ENCODE measurements at places on chromosomes 4 and X.

DNA sequence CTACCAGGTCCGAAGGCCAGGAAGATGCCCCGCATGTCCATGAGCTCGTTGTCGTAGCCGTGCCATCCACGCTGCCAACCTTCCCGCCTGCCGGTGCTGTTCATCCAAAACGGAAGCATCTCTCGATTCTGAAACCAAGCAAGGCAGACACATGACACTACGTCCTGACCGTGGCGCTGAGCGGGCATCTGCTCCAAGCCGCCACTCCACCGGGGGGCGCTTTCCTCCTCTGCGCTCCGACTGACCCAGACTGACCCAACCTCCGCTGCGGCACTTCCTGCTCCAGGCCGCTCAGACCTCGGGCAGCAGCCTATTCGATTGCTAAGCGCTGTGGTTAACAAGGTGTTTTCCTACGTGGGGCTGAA, 120.5 kb downstream of the ENPP6 start:
- no peak for DNase-seq

- no peak for DNase-seq
Observed at GRCh38 chr4:107640878-107641277, 79.2 kb downstream of the PAPSS1 start.

DNA sequence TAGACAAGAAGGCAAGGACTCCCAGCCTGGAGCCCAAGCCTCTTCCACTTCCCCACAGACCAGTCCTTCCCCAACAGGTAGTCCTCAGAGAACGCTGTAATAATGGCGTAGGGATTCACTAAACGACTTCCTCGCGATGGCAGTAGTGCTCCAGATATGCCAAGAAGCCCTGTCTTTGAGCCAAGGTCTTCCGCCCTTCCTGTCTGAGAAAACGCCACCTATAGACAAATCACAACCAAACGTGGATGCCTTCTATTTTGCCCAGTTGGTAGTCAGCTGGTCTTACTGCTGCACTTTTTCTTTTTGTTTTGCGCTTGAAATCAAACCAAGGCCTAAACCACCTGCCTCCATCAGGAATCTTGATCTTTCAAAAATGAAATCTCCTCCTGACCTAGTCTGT, 203.3 kb downstream of the OR13H1 start:
- DNase-seq = peak; percentile 43

GRCh38 chr4:30832639-30833038, 112.5 kb downstream of the PCDH7 start:
- DNase-seq = no peak

GRCh38 chrX:25002661-25003020, 13.1 kb downstream of the ARX start:
- no peak for DNase-seq

GRCh38 chr4:80014531-80014930, 58.5 kb downstream of the ANTXR2 start:
- DNase-seq = no peak

DNA sequence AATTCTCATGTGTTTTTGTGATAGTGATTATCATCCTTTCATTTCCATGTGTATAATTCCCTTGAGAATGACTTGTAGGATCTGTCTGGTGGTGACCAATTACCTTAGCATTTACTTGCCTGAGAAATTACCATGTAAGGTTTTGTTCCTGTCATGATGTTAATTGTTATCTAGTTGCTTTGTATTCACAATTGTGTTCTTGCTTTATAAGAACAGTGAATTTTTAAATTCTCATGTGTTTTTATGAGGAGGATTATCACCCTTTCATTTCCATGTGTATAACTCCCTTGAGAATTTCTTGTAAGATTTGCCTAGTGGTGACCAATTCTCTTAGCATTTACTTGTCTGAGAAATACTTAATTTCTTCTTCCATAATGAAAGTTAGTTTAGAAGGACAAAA, 758.2 kb upstream of the NDST4 start:
- DNase-seq = no peak

GRCh38 chr4:82463221-82463620, 32.8 kb downstream of the ENOPH1 start:
- DNase-seq = no peak

DNA sequence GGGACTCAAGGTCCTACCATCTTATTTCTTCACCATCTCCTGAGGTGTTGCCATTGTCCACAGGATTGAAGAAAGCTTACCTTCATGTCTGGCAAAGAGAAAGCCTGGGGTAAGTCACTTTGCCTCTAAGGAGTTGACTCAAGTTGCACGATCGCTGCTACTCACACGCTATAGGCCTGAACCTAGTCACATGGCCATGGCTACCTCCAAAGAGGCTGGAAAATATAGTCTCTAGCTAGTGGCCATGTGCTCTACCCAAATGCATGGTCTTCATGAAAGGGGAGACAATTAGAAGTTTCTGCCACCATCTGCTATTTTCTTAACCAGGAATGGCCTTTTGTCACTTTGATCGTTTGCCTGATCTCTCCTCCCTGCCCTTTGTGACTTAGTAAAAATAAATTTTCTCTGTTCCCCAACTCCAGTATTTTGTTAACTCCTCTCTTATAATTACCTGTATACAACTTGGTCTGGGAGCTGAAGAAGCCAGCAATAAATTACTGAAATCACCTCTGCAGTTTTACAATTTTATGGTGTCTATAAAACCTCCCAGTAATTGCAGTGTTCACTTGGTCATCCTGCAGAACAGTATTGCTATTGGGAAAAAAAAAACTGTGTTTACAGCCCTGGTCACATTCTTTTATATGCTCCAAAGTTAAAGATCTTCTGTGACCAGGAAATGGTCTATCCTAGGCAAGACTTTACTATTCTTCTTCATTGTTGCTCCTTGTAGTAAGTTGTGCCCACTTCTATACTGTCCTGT, 126.7 kb upstream of the TSPAN5 start:
- DNase-seq = no peak

GRCh38 chr4:56345458-56345857, 41.8 kb downstream of the AASDH start:
- DNase-seq = no peak

- DNase-seq = no peak
Observed at GRCh38 chr4:19346636-19347035, 905.1 kb upstream of the SLIT2 start.

GRCh38 chr4:142567620-142568451, 278.3 kb downstream of the INPP4B start:
- no peak for DNase-seq

GRCh38 chrX:17374619-17375366, at the start of gene NHS:
Gene NHS (plus strand): TSS chrX:17375200. CDS start chrX:17375758, 558 bp downstream.
- DNase-seq = no peak

DNA sequence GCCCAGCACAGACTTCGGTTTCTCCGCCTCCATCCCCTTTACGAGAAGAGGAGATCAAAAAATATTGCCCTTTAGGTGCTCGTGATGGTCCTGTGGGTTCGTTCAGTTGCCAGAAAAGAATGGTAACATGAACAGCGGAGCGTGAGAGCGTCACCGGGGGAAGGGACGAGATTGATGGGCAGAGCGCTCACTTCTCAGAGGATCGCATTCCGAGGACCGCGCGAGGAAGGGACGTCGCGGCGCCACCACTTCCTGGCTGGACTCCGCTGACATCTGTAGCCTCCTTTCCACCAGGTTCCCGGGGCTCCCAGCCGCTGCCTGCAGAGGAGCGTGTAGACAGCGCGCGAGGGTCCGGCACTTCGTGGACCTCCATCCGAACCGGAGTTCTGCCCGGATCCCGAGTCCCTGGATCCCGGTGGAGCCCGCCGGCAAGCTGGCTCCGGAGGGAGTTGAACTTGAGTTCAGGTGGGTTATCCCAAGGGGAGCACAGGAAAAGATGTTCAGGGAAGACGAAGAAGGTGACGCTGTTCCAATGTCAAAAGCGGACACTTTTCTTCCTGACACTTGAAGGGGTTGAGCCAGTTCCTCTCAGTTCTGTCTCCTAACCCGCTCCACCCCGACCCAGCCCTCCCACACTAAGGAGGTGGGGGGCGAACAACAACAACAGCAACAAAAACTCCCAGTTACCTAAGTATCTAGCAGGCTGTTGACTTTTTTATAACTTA, 484 bp downstream of the GALNTL6 start:
- DNase-seq = no peak

DNA sequence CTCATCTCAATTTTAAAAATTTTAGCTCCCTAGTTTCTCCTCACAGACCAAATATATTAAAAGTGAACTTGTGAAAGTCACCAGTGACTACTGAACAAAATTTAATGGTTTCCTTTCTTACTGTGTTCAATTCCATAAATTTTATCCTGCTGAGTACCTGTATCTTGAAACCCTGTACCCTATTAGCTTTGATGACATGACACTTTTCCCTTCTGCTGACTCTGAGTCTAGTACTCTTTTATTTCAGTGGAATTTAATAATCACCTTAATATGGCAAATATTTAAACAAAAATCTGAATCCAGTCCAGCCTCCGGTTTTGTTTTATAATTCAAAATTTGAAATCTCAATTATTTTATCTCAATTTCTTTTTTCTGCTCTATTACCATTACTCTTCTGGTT, 203.1 kb upstream of the NUDT6 start:
- DNase-seq = no peak

DNA sequence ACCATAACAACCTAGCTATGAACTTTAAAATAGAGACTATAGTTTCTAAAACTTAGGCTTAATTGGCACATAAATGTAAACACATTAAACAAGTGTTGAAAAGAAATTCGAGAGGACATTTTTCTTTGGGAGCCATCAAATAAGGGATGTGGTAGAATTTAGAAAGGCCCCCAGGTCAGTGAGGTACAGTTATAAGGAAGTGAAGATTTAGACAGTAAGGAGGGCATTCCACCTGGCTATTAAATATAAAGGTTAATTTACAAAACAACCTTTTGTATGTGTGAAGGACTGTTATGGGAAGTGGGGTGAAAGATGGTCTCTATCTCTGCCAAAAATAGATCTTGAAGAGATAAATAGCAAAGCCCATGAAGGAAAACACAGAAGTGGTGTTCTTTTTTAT, 83.9 kb downstream of the AFF1 start:
- DNase-seq = no peak

- no peak for DNase-seq
Observed at GRCh38 chr4:13430834-13431568, 53.1 kb downstream of the RAB28 start.

DNA sequence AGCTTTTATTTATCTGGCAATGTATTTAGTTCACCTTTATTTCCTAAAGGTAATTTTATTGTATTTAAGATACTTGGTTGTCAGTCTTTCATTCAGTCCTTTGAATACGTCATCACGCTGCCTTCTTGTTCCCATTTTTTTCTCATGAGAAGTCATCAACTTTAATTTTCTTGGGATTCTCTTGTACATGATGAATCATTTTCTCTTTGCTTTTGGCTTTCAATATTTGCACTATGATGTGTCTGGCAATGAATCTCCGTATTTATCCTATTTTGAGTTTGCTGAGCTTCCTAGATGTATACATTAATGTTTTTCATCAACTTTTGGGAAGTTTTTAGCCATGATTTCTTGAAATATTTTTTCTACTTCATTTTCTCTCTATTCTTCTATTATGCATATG, 28.4 kb downstream of the CLDN2 start:
- DNase-seq = no peak

- DNase-seq = no peak
Observed at GRCh38 chr4:121822796-121823504, 733 bp downstream of the CCNA2 start.

- no peak for DNase-seq
Observed at GRCh38 chr4:16104520-16104919, 20.7 kb upstream of the PROM1 start.

- DNase-seq = no peak
Observed at GRCh38 chrX:74231625-74232024, 72.4 kb upstream of the ZCCHC13 start.

DNA sequence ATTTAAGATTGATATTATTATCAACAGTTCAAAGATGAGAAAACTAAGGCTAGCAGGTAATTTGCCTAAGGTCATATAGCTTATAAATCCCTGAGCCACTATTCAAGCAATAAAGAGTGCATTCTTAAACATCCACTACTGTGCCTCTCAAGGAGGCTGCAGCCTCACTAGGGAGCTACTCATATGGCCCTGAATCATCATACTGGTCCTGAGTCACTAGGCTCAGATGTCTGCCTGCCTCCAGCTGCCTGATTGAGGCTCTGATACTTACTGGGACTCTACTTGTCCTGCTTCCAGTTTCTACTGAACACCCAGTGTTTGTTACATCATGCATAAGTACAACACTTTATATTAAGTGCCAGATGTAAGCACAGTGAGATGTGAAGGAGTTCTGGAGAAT, 110.7 kb downstream of the AASDH start:
- no peak for DNase-seq

- no peak for DNase-seq
Observed at GRCh38 chrX:119132961-119133360, 5.3 kb upstream of the KIAA1210 start.

DNA sequence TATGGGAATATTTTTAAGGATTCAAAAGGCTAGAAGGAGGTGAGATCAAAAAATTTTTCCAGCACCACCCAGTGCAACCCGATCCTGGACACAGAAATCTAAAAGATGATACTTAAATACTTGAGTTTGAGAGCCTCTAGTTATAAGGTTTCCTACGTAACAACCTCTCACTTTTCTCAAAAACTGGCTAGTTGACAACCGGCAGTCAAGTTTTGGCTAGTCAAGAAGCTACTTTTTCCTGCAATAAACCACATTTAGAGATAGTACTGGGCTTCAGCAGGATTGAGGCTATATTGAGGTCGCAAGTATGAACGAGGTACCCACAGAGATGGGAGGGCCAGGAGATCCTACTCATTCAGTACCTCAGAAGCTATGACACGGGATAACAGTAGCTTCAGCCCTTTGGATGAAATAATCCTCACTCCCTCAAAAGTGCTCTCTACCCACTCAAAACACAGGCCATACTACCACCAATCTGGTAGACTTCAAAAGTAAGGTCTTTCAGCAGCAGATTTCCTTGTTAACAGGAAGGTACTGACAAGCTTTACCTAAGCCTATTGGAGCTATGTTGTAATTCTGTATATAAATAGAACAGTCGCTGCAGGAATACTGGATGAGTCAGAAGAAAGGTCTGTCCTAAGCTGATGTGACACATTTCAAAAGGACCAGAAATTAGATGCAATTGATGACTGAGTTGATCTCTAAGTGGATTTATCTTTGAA, 1.5 kb upstream of the TSPAN5 start:
- no peak for DNase-seq

DNA sequence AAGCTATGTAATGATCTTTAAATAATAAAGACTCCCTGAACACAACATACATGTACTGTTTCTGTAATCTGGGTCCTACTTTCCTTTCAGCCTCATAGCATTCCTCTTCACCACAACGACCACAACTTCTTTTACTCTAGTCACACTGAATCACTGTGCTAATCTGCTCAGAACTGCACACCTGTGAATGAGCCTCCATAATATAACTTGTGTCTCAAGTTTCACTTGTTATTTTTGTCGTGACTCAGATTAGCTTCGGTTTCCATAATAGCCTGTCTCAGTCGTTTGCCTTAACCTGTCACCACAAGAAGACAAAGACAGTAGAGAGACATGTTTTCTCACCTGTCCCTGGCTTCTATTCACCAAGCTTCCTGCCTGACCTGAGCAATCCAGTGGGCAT, 61.8 kb downstream of the MAGED1 start:
- DNase-seq = no peak

Data from activated CD8-positive, alpha-beta memory T cell treated with anti-CD3 and anti-CD28 coated beads for 1 hour (primary cell).